ENCODE measurements at places on chromosomes 11 and 22. TPM values are rescaled to one million over a fixed set of nuclear protein-coding genes. Genes with fewer than 3 reads are reported as not detected.

Gene SCGB1D2
- not detected for total RNA-seq

Gene STIM1
- total RNA-seq = 23.0 TPM

Gene IGLL1
- total RNA-seq = not detected

Gene SCGB1A1
- not detected for total RNA-seq

Gene OR8D1
- not detected for total RNA-seq

Gene CASTOR1
- 5.9 TPM for total RNA-seq

Gene EXT2
- total RNA-seq = 61.7 TPM

Gene MUC5AC
- total RNA-seq = 3.8 TPM

Gene UPK2
- total RNA-seq = 0.77 TPM

Gene TMEM86A
- 0.31 TPM for total RNA-seq

Gene FXYD6
- 0.16 TPM for total RNA-seq

Gene HORMAD2
- total RNA-seq = not detected

Gene SEPTIN3
- total RNA-seq = 1.3 TPM

Gene NAA40
- total RNA-seq = 18.3 TPM

Gene SHANK3
- 3.9 TPM for total RNA-seq

Gene FOLR1
- not detected for total RNA-seq

Gene BACE1
- 7.7 TPM for total RNA-seq

All from A549 treated with CpdA at 1 μM for 4 hours (cell line).